ENCODE measurements at places on chromosomes 4 and X.

DNA sequence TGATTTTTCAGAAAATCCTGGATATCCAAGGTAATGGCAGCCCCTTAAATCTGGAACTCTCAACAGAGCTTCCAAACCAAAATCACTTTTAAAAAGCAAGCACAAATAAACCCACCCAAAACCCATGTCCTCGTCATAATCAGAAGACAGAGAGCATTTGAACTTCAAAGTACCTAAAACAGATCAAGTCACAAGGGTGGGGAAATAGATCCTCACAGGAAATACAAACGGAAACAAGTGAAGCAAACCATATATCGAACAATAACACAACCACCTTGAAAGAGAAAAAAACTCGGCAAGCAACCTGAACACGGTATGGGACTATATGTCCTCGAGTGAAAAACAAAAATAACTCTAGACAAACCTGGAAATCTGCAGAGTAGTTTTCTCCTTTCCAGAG is 15.9 kb upstream of the CCNQ start:
- DNase-seq, result no peak

DNA sequence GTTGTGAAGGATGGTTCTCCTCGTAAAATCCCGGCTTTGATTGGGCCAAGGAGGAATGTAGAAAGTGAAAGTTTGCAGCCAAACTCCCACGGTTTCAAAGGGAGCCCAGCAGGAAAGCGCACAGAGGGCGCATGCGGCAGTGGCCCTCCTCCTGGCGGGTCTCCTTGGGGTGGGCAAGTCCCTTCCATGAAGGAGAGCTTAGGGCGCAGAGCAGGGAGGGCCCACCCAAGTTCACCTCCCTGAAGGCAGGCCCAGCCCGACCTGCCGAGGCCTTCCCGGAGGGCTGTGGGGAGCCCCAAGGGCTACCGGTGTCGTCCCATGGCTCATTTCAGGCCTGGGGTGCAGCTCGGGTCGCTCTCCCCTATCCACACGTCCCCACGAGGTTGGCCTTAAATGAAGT is 2.0 kb downstream of the PDZD4 start:
- no peak for DNase-seq

- no peak for DNase-seq
These were observed 37.1 kb upstream of the PLAC8 start for GRCh38 chr4:83151651-83152050.

GRCh38 chr4:152981842-152982241 is 45.7 kb downstream of the FHDC1 start:
- DNase-seq, result no peak

DNA sequence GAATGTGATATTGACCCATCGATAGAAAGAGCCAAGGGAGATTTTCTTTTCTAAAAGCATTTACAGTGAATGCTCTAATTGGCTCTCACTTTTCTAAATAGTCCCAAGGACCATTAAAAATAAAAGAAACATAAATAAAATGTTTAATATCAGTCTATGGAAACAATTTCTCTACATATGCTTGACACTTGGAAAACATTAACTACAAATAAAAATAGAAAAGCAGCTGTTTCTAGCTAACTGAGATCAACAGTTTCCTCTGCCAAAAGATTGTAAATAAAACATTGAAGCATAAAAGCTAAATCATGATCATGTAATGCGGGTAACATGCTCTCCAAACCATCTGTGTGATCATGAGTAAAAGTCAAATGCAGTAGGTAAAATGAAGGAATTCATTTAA is 49.7 kb downstream of the CORIN start:
- no peak for DNase-seq
